ENCODE measurements at places on chromosomes 4 and X.

DNA sequence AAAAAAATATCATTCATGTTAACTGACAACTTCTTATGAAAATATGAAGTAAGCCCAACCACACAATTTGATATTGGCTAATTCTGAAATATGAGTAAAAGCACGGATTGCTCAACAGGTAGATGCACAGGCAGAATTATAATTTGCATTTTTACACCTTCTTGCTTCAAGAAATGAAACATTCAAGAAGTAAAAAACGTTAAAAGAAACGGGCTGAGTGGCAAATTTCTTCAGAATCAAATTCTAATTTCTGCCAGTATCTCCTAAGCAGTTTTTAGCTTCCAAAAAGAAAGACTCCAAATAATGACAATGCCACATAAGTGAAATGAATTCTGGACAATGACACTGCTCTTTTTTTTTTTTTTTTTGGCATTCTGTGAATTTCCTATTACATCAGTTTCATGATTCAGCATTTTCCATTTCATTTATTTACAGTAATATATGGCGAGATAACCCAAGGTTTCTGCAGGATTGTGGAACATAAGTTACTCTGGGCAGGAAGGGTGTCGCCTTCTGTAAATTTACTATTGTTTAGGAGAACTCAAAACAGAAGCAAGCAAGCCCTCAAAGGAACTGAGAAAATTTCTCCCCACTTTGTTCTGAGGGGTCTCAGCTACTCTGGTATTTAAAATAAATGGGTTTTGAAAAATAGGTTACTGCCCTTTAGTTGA is 1.4 kb downstream of the SEL1L3 start:
- DNase-seq = no peak

DNA sequence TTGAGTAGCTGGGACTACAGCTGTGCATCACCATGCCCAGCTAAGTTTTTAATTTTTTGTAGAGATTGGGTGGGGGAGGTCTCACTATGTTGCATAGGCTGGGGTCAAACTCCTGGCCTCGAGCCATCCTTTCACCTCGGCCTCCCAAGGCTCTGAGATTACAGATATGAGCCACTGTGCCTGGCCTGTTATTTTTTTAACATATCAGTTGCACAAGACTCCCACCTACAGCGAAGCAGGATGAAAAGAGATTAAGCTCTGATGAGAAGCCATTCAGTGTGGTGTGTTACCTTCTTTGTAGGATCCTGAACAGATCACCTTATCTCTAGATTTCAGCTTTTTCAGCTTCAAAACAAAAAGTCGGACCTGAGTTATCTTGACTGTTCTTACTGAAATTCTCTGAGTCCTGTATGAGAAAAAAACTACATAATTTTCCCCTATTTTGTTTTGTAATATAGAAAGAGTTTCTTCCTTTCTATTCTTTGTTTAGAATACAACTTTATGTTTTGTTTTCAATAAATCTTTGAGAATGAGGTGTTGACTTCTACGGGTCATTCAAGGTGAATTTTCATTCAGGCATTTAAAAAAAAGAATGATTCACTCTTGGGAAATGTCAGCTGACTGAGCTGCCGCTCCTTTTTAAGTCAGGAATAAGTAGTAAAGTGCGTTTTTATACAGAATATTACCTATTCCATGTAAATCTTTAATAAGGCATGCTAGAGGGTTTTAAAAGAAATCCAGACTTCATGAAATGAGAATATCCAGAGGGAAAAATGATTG is 134.6 kb downstream of the ARSF start:
- no peak for DNase-seq

DNA sequence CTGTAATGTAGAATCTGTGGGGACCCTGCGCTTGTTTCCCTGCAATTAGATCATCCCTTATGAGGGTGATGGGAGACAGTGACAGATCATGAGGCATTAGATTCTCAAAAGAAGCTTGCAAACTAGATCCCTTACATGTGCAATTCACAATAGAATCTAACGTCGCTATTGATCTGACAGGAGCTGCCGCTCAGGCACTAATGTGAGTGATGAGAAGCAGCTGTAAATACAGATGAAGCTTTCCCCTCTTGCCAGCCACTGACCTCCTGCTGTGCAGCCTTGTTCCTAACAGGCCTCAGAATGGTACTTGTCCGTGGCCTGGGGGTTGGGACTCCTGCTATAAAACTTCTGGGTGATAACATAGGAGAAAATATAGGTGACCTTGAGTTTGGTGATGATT is 1076.8 kb downstream of the PDHA2 start:
- no peak for DNase-seq

DNA sequence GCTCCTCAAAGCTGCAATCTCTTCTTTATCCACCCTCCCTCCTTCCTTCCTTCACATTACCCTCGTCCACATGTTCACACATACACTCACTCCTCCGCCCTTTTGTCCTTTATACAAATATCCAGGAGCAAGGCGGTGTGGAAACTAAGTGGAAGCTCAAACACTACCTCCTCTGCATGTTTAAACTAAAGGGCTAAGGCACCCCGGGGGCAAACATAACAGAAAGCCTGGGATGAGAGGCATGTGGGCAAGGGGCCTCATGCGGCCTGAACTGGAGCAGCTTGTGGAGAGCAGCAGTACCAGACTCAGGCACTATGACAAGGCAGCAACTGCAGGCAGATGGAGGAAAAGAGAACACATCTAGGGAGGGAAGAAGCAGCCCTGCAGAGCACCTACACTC is 9.5 kb downstream of the MAB21L2 start:
- no peak for DNase-seq

DNA sequence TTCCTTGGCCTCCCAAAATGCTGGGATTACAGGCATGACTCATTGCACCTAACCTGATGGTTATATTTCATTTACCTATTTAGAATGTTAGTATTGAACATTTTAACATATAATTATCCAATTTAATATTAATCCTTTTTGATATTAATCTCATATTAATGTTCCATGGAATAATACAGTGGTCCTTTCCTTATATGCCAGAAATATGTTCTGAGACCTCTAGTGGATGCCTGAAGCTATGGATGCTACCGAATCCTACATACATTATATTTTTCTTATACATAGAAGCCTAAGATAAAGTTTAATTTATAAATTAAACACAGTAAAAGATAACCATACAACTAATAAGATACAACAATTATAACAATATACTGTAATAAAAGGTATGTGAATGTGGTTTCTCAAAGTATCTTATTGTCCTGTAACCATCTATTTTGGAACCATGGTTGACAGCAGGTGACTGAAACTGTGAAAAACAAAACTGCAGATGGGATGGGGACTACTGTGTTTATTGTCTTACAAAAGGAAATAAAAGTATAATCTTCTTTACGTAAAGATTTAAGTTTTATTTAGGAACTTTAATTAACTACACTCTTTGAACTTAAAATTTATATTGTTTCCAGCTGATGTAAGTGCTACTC is 431.4 kb downstream of the GRID2 start:
- DNase-seq = no peak

GRCh38 chr4:177408023-177408422 is 34.2 kb downstream of the AGA start:
- no peak for DNase-seq

- DNase-seq = no peak
These were observed 196.6 kb upstream of the ETNPPL start for GRCh38 chr4:108959491-108959890.

DNA sequence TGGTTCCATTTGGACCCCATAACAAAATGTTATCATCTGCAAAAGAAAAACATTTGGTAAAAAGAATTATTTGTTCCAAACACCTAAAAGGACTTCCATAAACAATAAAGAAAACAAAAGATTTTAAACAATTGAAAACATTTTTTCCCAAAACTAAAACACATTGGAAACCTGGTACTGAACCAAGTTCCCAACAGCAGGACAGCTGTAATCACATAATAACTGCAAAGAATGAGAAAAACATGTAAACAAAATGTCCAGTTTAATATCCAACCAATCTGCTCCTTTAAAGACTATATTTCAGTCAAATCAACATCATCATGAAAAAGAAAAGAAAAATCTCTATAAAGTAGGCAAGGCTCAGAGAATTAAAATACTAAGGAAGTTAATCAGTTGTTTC is 36.3 kb downstream of the PRDM5 start:
- DNase-seq = no peak

DNA sequence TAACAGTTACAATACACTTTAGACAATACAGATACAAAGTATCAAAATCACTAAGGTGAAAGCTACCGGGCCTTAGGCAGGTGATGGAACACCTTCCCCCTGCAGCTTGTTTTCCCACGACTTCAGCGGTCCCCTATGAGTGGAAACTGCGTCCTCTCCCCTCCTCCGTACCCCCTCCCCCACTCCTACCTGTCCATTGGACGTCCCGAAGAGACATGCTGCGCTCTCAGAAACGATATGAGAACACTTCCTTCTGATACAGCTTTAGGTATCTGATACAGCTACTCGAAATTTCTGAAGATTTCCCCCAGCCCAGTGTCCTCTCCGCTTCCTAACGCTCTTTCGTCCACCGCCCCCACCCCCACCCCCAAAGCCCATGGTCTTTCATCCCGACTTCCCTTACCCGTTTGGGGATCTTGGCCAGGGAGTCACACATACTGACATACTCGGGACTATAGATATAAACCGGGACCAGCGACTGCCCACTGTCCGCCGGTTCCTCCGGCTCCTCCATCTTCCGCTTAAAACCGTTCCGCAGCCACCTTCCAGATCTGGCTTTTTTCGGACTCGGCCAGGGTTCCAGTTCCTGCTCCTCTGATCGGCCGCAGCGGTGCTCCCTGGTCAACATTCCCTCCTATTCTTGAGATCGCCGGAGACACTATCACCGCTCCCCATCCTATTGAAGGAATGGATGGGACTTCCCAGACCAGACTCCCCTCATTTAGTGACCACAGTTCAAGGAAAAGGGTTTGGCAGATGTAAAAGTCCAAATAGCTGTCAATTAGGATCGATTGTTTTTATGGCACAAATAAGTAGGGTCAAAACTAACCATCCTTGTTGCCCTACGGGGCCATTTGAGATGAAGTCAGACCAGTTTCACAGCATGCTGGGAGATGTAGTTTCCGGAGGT is at the start of gene HDAC8:
HDAC8 (minus strand) TSS at position 596 of the 910 bp plus-strand sequence; CDS start at position 514, 82 bp downstream.
- DNase-seq = no peak

DNA sequence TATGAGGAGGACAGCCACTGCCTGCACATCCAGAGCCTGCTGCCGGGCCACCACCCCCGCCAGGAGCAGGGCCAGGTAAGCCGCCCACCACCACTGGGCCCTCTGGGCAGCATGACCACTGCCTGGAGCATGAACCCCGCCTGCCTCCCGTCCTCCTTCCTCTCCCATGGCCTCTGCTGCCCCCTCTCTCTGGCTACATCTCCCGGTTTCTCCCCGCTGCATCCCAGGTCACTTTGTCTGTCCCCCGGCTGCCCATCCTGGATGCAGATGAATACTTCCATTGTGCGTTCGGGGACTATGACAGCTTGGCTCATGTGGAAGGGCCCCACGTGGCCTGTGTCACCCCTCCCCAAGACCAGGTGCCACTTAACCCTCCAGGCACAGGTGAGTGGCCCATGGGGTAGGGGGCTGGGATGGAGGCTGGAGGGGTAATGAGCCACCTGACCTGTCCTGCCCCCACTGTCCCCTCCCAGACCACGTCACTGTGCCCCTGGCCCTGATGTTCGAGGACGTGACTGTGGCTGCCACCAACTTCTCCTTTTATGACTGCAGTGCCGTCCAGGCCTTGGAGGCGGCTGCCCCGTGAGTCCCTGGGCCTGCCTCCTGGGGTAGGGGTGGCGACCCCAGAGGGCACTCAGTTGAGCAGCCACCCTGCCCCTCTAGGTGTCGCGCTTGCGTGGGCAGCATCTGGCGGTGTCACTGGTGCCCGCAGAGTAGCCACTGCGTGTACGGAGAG is 6.0 kb downstream of the PLXNB3 start:
- no peak for DNase-seq

Data from stimulated activated CD4-positive, alpha-beta T cell treated with anti-CD3 and anti-CD28 coated beads, Interleukin-1b, Interleukin-23, amount 100 ng/mL, for 1 hour (primary cell).